Endodermal cell (in vitro differentiated cells): ENCODE measurements at places on chromosomes 13 and 19. TPM values are rescaled to one million over a fixed set of nuclear protein-coding genes. Genes with fewer than 3 reads are reported as not detected.
A peak's percentile ranks its signal among the peaks of the same experiment; 100 is the strongest.

GRCh38 chr13:30480292-30480950 lies 14.7 kb upstream of the HMGB1 start:
- no peak for DNase-seq

- no peak for DNase-seq
Observed at GRCh38 chr19:8151767-8152035, 2.3 kb upstream of the FBN3 start.

GRCh38 chr13:108425056-108425455 lies 155.5 kb downstream of the TNFSF13B start:
- DNase-seq = no peak

GRCh38 chr13:110657196-110657595 lies 41.9 kb downstream of the NAXD start:
- no peak for DNase-seq

DNA sequence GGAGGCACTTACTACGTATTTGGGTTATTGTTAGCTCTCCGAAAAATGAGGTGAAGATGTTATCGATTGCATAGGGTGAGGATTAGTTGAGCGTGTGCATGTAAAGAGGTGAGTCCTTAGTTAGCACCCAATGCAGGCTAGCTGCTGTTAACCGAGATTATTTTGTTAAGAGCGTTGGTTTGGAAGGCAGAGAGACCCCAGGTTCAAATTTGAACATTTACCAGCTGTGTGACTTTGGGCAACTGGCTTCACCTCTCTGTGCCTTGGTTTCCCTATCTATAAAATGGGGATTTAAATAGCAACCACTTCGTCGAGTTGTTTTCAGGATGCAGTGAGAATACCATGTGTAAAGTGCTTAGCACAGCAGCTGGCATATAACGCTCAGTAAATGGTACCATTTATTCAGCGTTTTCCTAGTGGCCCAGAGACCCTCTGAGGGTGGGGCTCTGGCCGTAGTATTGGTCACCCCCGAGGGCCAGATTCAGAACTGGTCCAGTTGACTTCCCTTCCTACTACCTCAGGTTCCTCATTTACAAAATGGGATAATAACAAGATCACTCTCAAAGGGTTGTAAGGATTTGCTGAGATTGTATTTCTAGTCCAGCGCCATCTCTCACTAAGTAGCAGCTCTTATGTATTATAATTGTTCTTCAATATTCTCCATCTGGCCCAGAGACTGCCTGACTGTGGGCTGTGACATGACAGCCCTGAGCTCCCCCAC lies 887 bp downstream of the SIPA1L3 start:
- DNase-seq = no peak

DNA sequence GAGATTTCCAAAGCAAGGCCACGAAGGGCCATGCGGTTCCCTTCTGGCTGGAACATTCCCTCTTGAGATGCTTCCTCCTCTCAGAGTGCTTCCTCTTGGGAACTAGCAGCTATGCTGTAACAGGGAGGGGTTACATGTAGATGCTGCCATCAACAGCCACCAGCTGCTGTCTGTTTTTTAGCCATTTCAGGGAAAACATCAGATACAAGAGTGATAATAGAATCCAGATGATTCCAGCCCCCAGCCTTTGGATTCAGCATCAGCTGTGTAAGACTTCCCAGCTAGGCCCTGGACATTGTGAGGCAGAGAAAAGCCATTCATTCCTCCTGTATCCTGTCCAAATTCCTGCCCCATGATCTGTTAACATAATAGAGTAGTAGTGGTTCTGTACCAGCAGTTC lies 8.2 kb upstream of the ZNF177 start:
- DNase-seq = no peak

DNA sequence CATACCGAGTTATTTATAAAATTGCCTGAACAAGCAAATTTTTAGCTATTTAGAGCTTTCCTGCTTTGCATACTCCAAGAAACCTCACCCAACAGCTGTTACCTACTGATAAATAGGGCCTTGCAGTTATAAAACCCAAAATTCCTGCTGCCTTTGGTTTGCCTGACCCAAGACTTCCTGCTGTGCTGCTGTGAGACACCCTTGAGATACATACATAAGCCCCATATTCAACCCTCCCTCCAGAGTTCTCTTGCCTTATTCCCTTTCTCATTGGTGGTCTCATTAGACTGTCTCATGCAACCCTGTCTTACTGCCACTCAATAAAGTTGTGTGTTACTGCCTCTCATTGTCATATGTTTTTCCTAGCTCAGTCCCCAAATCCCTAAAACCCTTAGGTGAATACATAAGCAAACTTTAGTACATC lies 677.6 kb downstream of the UQCRFS1 start:
- no peak for DNase-seq

DNA sequence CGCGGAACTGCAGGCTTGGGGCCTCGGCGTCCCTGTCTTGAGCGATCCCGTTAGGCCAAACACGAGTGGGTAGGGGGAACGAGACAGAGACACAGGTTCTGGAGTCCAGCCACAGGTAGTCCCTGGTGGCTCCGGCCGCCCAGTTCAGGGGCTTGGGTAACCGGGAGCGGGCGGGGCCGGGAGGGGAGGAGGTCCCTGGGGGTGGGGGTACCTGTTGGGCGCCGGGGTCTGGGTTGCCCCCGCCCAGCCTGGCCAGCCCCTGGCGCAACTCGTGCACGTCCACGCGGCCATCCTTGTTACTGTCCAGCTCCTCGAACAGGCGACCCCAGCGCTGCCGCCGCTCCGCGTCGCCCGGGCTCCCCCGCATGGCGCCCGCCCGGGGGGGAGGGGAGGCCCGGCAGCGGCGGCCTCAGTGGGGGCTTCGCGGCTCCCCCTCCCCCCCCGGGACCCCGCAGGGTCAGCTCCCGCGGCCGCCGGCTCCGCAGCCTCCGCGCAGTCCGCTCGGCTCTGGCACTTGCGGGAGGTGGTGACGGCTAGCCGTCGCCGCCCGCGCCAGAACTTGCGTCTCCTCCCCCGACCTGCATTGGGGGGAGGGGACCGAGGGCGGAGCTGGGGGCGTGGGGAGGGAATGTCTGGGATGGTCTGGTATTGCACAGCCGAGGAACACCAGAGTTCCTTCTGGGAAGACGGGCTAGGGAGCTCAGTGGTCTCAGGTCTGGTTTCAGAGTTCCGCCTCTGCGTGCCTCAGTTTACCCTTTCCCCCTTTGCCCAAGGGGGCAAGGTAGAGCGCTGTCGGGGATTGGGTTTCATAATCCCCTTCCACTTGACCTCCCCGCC lies at the start of gene SLC25A23:
Gene SLC25A23, minus strand, starts transcription at position 531 of the 837 bp plus-strand sequence. Its CDS starts 164 bp downstream, at position 367.
- DNase-seq = peak; percentile 92

GRCh38 chr19:17549085-17549740 lies 6.2 kb upstream of the COLGALT1 start:
- no peak for DNase-seq

MCF2L gene
- 33.1 and 48.0 TPM in 2 replicates for total RNA-seq

- no peak for DNase-seq
Observed at GRCh38 chr13:99281811-99282263, 23.7 kb upstream of the GPR18 start.

CEBPA gene
- 1.7 and 2.1 TPM in 2 replicates for total RNA-seq

PTH2 gene
- total RNA-seq = not detected in 2 replicates

DNA sequence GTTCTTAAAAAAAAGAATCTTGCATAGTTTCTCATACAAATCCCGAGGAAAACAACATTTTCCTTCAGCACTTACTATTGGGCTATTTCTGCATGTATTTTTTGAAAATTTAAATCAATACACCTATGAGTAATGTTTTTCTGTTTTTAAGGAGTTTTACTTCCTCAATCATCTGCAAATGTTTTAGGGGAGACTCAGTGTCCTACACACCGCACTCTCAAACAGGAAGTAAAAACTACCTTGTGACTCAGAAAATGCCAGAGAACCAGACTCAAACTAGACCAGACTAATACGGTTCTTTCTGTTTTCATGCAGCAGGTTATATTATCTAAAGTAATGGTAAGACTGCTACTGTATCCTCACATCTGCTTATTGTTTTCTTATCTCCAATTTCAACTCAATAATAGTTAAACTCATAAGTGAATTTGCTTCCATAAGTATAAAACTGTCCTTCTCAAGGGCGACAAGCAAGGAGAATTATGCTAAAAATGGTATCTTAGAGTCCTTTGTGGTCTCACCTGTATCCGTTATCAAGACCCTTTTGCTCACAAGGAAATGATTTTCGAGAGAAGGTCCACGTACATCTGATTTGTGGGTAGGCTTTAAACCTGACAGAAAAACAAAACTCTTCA lies 52.5 kb downstream of the FLT3 start:
- DNase-seq = no peak

GRCh38 chr13:75812751-75813181 lies 176.6 kb downstream of the LMO7 start:
- no peak for DNase-seq

- DNase-seq = no peak
Observed at GRCh38 chr19:3698386-3698950, 1.8 kb downstream of the PIP5K1C start.
